ENCODE measurements at places on chromosomes 4 and X.

GRCh38 chrX:12991575-12991974 is 16.7 kb downstream of the TMSB4X start:
- DNase-seq = no peak

DNA sequence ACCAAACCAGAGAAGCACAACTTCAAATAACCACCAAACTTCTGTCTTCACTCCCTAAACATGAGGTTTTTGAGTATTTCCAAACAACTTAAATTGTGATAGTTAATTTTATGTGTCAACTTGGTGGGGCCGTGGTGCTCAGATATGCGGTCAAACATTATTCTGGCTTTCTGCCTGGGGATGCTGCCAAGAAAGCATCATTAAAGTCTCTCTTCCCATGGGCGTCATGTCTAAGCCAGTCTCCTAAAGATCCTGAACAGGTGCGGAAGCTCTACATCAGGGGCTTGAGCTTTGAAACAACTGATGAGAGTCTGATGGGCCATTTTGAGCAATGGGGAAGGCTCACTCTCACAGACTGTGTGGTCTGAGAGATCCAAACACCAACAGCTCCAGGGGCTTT is 24.1 kb upstream of the SOD3 start:
- DNase-seq = no peak

DNA sequence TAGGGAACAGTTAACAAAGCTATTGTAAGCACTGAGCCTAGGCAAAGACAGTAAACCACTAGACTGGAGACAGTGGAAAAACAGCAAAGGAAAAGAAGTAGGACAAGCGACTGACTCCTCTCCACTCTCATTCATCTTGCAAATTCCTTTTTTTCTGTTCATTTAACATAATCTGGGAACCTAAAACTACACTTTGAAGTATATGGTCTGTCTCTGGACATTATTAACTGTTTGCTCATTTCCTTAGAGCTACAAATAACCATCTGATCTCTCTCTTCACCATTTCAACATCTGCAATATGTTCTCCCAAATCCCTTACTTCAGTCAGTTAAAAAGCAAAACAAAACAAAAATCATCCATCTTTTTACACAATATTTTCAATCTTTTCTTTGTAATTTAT is 642 bp downstream of the HMGN5 start:
- no peak for DNase-seq

DNA sequence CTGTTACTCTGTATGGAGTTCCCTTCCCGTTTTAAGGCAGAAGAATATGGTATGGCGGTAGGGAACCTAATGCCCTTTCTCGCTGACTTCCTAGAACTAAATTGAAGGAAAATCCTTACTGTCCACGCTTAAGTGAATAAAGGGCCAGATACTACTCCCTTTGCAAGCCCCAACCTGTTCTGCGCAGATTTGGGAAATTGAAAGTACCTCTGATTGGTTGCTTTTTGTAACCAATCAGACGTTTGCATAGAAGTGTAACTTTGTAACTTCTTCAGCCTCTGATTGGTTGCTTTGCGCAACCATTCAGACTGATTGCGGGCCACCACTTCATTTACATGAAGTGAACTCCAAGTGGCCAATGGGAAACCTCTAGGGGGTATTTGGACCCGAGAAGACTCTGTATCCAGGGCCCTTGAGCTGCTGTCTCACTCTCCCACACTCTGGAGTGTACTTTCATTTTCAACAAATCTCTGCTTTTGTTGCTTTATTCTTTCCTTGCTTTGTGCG is 1.2 kb upstream of the TMEM33 start:
- peak; percentile 55 for DNase-seq

DNA sequence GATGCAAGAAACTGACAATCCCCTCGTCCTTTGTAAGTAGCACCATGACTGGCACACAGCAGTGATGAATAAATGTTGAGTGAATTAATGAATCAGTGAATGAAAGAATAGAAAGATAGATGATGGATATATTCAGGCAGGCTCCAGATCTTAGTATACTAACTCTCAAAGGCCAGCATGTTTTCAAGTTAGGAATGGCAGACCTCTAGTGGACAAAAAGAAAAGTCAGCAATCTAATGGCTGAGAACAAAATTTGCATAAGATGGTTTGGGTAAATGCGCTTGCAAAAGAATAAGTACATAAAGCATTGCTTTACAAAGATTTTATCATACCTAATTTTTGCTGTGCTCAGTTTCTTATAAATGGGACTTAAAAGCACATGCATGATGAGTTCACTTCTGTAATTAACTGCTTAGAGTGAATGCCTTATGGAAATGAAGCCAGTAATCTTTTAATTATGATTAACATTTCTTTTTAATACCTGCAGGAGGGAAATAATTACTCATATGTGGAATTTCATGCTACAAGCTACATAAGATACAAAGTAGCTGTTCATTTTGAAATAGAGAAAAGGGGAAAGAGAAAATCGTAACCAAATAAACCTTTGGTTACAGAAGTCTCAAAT is 126.9 kb upstream of the GPRIN3 start:
- no peak for DNase-seq

DNA sequence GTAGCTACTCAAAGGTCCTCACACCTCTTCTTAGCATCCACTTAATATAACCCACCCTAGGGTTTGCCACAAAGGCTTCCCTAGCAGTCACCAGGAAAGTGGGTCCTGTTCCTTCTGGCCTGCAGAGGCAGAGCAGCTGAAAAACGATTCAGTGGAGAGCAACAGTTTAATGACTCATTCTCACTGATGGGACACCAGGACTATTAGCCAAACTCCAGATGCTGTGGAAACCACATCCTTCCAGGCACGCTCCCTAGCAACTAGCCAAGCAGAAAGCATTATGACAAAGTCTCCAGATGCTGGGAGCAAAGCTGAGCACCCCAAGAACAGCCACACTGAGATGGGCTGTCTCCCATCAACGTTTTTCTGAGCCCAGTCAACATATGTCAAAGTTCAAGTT is 30.3 kb upstream of the UTP14A start:
- DNase-seq = no peak

DNA sequence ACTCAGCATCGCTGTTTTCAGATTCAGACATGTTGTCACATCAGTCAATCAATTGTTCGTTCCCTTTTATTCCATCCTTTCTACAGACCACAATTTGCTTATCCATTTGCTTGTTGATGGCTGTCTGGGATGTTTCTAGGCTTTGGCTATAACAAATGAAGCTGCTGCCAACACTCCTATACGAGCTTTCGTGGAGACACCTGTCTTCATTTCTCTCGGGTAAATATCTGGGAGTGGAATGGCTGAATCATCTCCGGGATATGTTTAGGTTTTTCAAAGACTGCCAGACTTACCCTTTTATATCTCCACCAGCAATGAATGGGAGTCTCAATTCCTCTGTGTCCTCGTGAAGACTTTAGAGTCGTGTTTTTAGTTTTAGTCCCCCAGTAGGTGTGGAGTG is 118.9 kb downstream of the SORCS2 start:
- DNase-seq = no peak

DNA sequence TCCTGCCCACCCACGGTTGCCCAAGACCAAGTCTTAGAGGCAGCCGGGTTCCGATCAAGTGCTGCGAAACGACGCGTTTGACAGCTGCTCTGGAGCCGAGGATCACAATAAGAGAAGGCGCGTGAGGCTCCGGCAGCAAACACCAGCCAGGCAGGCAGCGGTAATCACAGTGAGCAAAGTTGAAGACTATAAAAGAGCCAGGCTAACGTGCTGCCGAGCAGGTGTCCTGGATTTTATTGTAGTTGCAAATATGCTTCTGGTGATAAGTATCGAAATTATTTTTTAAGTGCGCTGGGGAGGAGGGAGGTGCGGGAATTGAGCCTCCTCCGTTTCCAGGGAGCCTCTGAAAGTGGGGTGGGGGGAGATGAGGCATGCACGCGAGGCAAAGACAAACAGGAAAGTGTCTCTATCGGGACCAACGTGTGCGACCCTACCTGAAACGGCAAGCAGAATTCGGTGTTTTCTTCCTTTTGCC is 590 bp downstream of the GABRA2 start:
- DNase-seq = peak; percentile 33

GRCh38 chr4:172838943-172839342 is 329.7 kb upstream of the GALNT7 start:
- no peak for DNase-seq

DNA sequence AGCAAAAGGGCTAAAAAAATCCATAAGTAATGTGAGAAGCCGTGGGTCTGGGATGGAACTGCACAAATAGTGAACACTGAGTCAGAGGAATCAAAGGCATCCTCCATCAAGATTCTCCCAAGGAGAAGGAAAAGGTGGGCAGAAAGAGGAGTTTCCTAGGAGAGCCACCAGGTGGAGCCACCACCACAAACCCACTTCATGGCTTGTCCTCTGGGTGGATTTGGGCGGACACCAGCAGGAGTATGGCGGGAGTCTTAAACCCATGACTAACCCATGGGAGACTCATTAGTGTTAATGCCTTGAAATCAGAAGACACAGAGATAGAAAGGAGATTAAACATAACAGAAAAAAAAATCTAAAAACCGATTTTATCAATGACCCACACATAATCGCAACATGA is 147.7 kb downstream of the SH3KBP1 start:
- DNase-seq = no peak

DNA sequence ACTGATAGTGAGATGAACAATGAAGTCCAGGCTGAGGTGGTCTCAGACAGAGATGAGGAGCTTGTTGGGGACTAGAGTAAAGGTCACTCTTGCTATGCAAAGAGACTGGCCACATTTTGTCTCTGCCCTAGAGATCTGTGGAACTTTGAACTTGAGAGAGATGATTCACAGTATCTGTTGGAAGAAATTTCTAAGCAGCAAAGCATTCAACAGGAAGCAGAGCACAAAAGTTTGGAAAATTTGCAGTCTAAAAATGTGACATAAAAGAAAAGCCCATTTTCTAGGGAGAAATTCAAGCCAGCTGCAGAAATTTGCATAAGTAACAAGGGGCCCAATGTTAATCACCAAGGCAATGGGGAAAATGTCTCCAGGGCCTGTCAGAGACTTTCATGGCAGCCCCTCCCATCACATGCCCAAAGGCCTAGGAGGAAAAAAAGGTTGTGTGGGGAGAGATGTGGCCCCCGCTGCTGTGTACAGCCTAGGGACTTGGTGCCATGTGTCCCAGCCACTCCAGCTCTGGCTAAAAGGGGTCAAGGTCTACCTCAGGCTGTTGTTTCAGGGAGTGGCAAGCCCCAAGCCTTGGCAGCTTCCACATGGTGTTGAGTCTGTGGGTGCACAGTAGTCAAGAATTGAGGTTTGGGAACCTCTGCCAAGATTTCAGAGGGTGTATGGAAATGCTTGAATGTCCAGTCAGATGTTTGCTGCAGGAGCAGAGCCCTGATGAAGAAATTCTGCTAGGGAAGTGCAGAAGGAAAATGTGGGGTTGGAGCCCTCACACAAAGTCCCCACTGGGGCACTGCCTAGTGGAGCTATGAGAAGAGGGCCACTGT is 262.8 kb downstream of the DKK2 start:
- DNase-seq = no peak

- no peak for DNase-seq
Observed at GRCh38 chr4:169062897-169063244, 52.8 kb upstream of the CBR4 start.

- no peak for DNase-seq
Observed at GRCh38 chr4:70704931-70705182, 16.5 kb downstream of the UTP3 start.

- no peak for DNase-seq
Observed at GRCh38 chr4:89805297-89805696, 31.7 kb downstream of the SNCA start.

DNA sequence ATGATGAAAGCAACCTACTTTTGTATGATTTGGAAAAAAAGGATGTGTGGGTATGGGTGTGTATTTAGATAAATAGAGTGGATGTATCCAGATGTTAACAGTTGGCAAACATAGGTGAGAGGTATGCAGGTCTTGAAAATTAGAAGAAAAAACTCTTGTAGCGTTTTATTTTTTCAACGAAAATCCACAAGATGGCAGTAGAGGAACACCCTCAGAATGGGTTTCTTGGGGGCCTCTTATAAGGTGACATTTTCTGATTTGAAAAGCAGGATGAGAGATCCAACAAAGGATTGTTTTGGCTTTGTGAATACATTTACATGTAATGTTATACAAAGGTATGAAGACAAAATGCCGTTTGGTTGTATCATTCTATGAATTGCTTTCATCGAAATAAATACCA is 68.3 kb downstream of the FMR1NB start:
- DNase-seq = peak; percentile 17

DNA sequence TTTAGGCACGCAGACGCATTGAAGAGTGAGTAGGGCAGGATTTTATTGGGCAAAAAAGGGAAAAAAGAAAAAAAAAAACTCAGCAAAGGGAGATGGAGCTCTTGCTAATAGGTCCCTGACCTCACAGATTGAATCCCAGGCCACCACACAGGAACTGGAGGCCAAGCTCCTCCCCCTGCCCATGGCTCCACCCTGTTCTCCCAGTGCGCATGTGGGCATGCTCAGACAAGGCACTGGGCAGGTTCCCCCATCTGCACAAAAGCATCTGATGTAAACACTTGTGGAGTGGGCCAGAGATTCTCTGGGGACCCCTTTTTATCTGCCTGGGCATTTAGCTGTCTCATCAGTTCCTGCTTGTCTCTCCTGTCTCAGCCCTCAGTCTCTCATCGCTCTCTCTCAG is 9.5 kb downstream of the FRMD7 start:
- no peak for DNase-seq

DNA sequence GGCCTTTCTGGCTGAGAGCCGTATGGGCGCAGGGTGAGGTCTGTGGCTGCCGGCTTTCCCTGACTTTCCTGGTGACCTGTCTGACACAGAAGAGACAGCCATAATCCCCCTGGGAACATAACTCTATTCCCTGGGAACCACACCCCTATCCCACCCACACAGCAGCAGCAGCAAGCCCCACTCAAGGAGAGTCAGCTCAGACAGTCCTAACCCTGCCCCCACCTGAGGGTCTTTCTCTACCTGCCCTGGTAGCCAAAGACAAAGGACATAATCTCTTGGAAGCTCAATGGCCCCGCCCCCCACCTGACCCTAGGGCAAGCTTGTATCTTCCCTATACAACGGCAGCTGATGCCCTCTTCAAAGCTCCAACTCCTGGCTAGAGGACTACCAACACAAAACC is 74.6 kb downstream of the PABPC4L start:
- DNase-seq = no peak

GRCh38 chrX:148728901-148729300 is 228.5 kb downstream of the AFF2 start:
- no peak for DNase-seq

- no peak for DNase-seq
Observed at GRCh38 chrX:155592981-155593380, 19.8 kb downstream of the TMLHE start.

DNA sequence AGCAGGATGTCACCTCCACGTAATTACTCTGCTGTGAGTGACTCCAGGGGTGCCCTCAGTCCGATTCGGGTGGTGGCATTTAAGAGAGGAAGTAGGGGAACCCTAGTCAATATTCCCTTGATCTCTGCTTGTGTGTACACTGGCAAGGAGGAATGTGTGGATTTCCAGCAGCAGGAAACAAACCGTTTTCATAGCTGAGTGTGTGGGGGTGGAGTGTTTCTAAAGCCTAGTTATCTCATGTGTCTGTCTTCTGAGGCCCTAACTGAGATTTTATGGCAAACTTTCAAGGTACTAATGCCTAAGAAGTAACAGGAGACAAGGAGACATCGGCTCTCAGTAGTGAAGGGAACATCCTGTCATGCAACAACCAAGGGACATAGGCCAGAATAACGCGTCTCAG is 6.6 kb upstream of the CLDN24 start:
- no peak for DNase-seq

GRCh38 chr4:139798456-139798855 is 132.8 kb downstream of the MGST2 start:
- no peak for DNase-seq

Data from NCI-H774 (cell line).